ENCODE measurements at places on chromosomes 7 and 10.

- no peak for DNase-seq
Observed at GRCh38 chr10:72887043-72887442, 6.5 kb upstream of the OIT3 start.

GRCh38 chr7:157281221-157281998, 55.4 kb upstream of the DNAJB6 start:
- no peak for DNase-seq

DNA sequence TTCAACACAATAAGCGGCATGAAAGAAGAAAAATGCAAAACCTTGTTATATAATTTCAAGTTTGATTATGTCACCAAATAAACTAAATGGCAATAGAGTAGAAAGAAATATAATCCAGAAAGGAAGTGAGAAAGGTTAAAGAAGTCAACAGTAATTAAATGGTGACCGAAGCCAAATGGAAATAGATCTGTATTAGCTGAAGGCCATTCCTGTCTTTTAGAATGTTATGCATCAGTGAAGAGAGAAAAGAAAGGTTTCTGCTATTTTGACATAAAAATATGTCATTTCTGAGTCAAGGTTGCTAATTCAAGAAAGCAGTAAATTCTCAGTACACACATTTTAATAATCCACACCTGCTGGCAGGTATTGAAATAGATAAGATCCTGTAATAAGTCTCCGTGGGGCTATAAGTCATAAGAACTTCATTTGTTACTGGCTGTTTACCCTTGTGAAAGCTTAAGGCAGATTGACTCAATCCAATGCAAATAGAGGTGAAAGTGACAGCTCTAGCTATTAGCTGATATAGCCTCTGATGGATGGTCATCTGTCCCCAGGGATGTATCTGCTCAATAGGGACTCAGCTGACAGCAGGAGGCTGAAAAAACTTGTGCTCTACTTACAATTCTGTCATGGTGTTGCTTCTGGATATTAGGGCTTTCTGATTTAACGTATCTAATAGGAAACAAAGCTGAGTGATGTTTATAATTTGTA, 152.1 kb downstream of the FZD1 start:
- no peak for DNase-seq

GRCh38 chr10:46541017-46541661, 15.3 kb downstream of the GPRIN2 start:
- DNase-seq, result no peak

- DNase-seq, result no peak
Observed at GRCh38 chr10:11899067-11899876, 76.1 kb downstream of the PROSER2 start.

DNA sequence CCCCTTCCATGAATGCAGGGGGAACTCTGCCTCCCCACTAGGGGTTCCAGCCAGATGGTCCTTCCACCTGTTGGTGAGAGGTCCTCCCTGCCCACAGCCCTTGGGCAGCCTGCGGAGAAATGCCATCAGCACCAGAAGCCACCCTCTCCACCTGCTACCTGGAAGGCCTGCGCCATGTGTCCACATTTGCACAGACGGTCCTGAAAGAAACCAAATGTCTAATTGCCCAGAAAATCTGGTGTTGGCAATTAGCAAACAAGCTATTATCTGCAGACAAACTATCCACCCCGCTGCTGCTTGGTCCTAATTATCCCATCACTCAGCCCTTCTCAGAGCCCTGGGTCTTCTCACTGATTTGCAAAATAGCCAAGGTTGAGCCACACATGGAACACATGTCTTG, 32.3 kb downstream of the HSPA12A start:
- no peak for DNase-seq

DNA sequence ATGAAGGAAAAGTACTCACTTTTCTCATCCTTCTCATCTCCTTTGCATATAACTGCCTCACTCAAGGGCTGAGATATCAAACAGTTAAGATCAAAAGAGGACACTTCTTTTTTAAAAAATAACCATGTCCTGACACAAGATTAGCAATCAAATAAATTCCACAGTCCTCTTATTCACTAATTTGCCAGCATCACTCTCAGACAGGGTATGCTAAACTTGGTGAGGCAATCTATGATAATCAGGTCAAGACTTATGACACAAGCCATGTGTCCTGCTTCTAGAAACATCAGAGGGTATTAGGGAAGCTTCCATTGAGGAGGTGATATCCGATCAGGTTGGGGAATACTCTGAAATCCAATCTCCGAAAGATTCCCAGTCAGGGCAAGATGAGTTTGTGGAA, 10.4 kb downstream of the PANK1 start:
- no peak for DNase-seq

GRCh38 chr7:37405603-37406122, 43.0 kb downstream of the ELMO1 start:
- no peak for DNase-seq
